ELF-1 (cell line): ENCODE measurements at places on chromosomes 3 and 15.

DNA sequence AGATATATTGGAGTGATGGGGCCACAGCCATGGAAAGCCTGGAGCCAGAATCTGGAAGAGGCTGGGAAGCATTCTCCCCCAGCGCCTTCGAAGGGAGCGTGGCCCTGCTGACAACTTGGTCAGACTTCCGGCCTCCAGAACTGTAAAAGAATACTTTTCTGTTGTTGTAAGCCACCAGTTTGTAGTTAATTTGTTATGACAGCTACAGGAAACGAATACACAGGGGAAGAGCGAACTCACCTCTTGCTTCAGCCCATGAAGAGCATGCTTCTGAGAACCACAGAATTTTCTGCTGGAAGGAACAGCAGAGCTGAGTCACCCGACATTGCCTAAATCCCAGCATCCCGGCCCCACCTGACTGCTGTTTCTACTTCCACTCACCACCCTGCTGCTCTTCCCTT is 501.7 kb downstream of the SHQ1 start:
- DNase-seq = no peak

GRCh38 chr3:194871864-194872668 is 186.4 kb downstream of the FAM43A start:
- DNase-seq = peak; percentile 51

- no peak for DNase-seq
Observed at GRCh38 chr3:67866571-67866970, 212.2 kb upstream of the SUCLG2 start.

GRCh38 chr3:47416041-47416440 is 35.2 kb downstream of the PTPN23 start:
- peak; percentile 40 for DNase-seq

GRCh38 chr15:59685737-59686297 is 3.3 kb downstream of the BNIP2 start:
- DNase-seq = no peak

DNA sequence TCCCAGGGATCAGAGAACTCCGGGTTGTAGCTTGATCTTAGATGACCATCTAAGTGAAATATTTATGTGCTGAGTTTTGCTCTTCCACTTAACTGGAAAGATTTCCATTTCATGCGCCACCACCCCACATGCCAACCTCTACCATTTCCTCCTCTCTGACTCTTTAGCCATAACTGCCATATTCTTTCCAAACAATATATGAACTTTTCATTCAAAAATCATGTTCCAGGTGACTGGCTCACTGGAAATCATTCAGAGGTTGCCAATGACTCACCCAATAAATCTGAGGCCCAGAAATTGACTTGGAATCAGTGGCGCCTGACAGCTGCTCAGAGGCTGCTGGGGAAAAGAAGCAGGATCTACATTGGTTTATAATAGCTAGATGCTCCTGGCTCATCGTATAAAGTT is 31.6 kb upstream of the FAM174B start:
- DNase-seq = no peak

GRCh38 chr3:123124971-123125370 is 58.1 kb downstream of the PDIA5 start:
- no peak for DNase-seq

- no peak for DNase-seq
Observed at GRCh38 chr3:46660003-46660402, 33.5 kb downstream of the ALS2CL start.

- DNase-seq = no peak
Observed at GRCh38 chr15:29364426-29365078, 94.9 kb upstream of the NSMCE3 start.

DNA sequence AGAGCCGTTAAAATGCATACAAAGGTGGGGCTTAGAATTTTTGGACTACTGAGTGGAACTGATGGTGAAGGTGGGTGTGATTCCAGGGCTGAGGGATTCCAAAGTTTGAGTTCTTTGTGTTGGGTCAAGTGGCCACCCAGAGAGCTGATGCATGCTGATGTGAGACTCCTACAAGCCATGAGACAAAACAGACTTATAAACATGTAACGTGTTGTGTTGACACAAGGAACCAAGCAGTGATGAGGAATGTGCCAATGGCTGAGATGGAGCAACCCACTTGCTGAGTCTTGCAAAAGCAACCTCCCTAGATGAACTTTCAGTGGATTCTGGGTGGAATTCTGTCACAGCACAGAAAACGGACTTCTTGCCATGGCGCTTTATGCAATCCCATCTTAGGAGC is 289.0 kb downstream of the TLE3 start:
- DNase-seq = no peak

- no peak for DNase-seq
Observed at GRCh38 chr15:92610101-92610520, 45.5 kb downstream of the FAM174B start.

GRCh38 chr3:156586905-156587759 is 32.2 kb upstream of the SSR3 start:
- no peak for DNase-seq
